ENCODE measurements at places on chromosomes 7 and 10. TPM values are rescaled to one million over a fixed set of nuclear protein-coding genes. Genes with fewer than 3 reads are reported as not detected.
A peak's percentile ranks its signal among the peaks of the same experiment; 100 is the strongest.

The ACTA2 gene
- 340 TPM for total RNA-seq

The ZCCHC24 gene
- total RNA-seq, result 165 TPM

The AGR2 gene
- total RNA-seq, result not detected

The ZP3 gene
- total RNA-seq, result 19.4 TPM

- DNase-seq, result no peak
Observed at GRCh38 chr10:19777806-19778205, 38.4 kb upstream of the PLXDC2 start.

GRCh38 chr7:49583440-49583839 is 190.0 kb upstream of the VWC2 start:
- no peak for DNase-seq

DNA sequence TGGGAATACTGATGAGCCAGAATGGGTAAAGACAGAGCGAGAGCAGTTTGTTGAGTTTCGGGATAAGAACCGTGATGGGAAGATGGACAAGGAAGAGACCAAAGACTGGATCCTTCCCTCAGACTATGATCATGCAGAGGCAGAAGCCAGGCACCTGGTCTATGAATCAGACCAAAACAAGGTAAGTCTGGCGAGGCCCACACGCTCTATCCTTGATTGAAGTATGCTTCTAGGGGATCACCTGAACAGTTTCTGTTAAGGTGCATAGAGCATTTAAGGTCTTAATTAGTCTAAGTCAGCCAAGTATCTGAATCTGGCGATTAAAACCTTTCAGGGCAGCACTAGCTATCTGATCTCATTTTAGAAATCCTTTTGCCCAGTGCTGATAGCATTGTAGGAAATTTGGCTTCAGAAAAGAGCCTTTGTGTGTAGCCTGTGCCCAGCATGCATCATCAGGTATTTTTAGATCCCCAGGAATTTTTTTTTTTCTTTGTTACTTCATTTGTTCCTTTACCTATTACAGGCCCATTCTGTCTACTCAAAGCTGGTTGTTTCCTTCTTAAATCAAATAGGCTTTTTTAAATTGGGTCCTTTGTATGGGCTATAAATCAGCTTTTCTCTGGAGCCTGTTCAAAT is 8.0 kb downstream of the OPN1SW start:
- no peak for DNase-seq

DNA sequence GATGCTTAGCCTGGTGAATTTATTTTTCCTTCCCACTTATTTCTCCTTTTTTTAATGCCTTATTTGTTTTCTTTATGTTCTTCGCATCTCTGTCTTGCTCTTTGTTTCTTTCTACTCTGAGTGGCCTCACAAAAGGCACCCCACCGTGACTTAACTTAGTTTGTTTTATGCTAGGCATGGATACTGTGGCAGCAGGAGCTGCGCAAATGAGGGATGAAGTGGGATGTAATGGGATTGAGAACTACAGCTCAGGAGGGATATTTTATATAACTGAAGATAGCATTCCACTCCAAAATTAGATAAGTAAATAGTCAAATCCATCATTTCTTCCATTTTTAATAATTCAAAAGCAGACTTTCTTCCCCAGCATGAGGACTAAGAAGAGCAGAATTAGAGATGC is 1.7 kb upstream of the CACNA2D1 start:
- no peak for DNase-seq

- DNase-seq, result no peak
Observed at GRCh38 chr10:108275895-108276685, 1111.6 kb upstream of the SORCS1 start.

GRCh38 chr10:84193846-84194423 is 402 bp upstream of the CDHR1 start:
- no peak for DNase-seq

DNA sequence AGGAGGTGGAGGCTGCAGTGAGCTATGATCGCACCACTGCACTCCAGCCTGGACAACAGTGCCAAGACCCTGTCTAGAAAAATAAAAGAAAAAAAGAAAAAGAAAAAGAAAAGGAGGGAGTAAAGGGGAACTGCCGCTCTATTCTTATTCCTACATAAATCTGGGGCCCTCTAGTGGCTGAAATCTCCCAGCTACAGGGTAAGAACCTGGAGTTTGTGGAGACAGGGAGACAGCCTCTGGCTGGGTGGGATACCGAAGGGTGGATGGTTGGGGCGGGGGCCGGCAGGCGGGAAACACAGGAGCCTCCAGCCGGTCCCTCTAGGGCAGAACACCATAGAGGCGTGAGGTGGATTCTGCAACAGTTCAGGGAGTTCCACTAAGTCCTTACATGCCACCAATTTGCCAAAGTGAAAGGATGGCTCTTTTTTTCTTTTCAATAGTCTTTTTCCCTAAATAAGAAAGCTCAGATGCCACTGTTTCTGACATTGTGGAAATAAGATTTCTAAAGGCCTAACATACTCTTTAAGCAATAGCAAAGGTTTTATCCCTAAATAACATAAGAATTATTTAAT is 117.3 kb downstream of the SVIL start:
- peak; percentile 57 for DNase-seq

DNA sequence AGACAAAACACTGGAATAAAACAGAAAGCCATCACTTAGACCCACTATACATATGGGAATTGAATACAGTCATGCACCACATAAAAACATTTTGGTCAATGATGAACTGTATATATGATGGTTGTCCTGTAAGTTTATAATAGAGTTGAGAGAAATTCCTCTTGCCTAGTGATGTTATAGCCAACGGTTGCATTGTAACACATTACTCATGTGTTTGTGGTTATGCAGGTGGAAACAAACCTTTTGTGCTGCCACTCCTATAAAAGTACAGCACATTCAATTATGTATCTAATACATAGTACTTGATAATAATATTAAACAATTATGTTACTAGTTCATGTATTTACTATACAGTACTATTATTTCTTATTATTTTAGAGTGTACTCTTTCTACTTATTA is 381.2 kb upstream of the MBL2 start:
- no peak for DNase-seq

DNA sequence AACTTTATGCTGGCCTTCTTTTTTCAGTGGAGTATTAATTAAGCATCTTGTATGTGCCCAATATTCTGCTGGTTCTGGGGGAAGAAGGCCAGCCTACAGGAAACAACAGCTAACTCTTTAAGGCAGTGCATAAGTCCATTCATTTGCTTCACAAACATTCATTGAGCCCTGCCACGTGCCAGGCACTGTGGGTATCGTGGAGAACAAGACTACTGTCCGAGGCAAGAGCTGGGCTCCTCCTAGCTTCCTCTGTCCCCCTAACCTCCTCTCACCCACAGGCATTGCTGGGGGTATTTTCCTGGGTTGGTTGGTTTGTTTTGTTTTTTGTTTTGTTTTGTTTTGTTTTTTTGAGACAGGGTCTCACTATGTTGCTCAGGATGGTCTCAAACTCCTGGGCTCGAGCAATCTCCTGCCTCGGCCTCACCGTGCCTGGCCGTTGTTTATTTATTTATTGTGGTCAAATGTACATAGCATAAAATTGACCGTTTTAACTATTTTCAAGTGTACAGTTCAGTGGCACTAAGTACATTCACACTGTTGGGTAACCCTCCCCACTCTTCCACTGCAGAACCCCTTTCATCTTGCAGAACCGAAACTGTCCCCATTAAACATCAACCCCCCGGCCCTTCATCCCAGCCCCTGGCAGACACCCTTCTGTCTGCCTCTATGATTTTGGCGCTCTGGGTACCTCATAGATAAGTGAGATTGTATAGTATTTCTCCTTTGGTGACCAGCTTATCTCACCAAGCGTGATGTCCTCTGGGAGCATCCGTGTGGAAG is 32.6 kb downstream of the CHST3 start:
- no peak for DNase-seq

- no peak for DNase-seq
Observed at GRCh38 chr10:17888189-17888588, 63.5 kb upstream of the SLC39A12 start.

DNA sequence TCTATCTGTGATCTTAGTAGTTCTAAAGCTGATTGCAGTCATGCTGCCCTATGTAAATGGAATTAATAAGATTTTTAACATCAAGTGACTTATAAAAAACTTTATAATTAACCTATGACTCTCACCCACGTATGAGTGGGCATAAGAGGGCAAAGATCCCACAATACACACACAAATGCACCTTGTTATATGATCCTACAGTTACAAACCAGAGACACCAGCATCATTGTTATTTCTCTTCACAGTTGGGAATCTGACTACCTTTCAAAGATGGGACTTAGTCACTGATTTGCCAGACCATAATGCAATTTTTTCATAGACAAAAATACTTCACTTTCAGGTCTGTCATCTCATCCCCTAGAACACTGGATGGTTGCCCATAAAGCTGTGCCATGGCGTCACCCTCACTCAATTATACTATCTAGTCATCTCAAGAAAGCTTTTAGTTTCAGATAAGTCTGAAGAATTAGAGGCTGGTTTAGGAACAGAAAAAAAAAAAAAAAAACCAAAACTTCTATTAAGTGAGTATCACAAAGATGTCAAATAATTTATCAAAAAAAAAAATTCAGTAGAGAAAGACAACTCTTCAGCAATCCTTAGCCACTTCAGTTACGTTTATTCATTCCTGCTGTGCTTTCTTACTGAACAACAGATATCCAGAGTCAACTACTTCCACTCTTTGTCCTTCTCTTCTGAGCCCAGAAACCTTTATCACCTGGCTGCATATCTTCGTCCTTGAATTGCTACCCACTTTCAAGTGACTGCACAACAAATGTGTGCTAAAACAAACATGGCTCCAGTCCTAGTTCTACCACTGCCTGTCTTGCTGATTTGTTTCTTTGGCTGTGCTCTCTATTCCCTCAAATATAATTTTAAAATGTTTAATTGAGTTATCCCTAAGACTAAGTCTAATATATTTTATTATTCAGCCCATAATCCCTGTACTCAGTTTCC is 175.0 kb upstream of the CHRM2 start:
- no peak for DNase-seq

GRCh38 chr10:13087986-13088618 is 11.9 kb upstream of the OPTN start:
- DNase-seq, result no peak

DNA sequence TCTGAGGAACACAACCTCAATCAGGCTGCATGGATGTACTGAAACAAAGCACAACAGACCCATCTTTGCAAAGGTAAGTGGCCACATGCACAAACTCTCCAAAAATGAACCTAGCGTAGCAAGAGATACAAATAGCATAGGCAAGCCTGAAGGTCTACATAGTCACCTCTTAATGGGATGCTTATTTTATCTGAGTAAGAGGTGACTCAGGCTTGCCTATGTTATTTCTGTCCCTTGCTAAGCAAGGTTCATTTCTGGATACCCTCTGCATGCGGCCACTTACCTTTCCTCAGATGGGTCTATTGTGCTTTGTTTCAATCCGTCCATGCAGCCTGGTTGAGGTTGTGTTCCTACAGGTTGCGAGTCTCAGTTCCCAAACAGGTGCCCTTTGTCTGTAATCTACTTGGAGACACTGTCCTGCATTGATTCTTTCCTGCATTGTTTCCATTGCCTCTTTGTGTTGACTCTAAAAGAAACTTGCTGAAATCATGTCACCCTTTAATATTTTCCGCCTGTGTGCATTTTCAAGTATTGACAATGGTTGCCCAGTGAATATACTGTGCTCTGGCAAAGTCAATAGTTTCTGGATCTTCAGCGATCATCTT is 291.8 kb upstream of the LYZL1 start:
- DNase-seq, result no peak

DNA sequence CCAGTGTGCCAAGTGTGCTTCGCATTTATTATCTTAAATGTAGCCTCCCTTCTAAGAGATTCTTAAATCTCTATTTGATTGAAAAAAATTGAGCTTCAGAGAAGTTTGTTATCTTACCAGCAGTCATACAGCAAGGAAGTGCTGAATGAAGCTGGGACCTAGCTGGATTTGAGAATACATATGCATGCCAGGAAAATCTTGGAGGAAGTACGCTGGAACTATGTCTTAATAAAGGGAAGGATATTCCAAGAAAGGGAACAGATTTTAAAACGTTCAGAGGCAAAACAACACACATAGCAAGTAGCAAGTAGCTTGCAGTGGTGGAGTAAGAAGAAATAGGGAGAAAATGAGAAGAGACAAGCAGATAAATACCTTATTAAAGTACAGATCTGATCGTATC is 1.5 kb downstream of the CFAP70 start:
- no peak for DNase-seq

DNA sequence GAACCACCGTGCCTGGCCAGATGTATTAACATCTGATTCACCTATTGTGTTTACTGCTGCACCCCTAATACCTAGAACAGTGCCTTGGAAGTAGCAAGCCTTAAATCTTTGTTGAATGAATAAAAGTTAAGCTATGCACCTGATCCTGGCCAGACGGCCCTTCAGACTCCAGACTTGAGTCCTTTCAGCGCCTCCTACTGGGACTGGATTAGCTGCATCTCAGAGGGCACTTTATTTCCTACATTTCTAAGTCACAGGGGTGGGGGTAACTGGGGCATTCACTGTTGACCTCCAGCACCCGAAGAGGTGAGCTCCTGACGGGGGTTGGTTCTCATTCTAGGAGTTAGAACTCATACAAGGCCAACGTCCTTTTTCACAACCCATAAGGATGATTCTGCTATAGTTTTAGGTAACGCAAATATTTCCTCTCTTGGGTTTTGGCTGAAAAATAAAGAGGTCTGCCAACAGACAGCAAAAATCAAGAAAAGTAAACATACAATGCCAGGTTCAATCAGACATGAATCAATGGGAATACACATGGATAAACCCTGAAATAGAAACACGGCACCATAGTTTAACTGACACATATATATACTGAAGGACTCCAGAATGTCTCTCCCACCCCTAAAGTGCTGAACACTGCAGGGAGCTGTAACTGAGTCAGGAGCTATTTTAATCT is 48.0 kb upstream of the DLG5 start:
- no peak for DNase-seq

DNA sequence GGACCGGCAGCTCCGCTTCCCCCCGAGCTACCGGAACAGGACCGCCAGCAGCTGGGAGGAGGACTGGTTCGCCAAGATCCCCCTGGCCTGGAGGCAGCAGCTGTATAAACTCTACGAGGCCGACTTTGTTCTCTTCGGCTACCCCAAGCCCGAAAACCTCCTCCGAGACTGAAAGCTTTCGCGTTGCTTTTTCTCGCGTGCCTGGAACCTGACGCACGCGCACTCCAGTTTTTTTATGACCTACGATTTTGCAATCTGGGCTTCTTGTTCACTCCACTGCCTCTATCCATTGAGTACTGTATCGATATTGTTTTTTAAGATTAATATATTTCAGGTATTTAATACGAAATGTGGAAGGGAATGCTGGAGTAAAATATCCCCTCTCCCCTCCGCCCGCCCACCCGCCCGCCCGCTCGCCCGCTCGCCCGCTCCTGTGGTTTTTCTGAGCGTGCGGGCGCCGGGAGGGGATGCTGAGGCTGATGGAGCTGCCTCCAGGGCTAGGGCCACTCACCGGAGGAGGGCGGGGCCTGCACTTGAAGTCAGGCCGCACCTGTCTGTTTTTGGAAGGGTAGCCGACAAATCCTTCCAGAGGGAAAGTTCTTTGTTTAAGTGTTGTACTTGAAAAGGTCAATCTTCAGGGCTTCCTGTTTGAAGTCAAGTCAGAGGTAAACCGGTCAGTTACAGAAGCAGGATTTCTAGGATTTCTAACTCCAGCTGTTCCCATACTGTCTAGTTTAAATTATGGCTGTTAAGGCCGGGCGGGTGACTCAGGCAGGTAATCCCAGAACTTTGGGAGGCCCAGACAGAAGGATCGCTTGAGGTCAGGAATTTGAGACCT is 30.5 kb downstream of the CHST12 start:
- DNase-seq, result no peak
